Renal pelvis (tissue), 12 donors: ENCODE measurements at places on chromosomes 5 and 9.

DNA sequence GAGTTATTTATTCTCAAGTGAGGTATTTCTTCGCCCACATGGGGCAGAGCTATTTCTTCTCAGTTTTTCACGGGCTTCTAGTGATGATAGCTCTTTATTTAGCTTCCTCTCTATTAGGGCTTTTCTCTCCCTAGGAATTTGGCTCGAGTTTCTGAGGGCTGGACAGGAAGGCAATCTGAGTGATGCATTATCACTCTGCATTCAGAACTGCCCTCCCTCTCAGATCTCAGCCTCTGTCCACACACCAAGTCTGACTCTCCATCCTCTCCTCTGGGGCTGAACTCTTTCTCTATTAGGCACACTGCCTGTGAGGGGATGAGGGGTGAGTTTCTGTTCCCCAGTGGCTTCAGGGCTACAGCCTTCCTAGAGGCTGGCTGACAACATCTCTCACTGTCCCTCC lies 14.9 kb upstream of the SCAMP1 start:
- peak; percentile 8 for DNase-seq

- no peak for DNase-seq
Measured at GRCh38 chr5:68707575-68707974, 386.2 kb upstream of the SLC30A5 start.

DNA sequence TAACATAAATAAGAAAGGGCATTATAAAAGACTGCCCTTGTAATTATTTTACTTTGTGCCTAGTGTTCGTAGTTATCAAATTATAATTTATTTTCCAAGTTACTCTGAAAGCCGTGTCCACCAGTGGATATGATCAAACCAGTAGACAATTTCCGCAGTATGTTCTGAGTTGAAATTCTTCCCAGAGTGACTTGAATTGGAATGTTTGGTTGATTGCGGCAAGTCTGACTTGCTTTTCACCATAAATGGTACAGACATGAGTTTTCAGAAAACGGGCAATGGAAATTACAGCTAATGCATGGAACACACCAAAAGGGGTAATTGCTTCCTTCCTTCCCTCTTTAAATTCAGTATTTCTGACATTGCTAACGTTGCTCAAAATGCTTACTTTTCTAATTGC lies 56.6 kb downstream of the CHSY3 start:
- DNase-seq = no peak

DNA sequence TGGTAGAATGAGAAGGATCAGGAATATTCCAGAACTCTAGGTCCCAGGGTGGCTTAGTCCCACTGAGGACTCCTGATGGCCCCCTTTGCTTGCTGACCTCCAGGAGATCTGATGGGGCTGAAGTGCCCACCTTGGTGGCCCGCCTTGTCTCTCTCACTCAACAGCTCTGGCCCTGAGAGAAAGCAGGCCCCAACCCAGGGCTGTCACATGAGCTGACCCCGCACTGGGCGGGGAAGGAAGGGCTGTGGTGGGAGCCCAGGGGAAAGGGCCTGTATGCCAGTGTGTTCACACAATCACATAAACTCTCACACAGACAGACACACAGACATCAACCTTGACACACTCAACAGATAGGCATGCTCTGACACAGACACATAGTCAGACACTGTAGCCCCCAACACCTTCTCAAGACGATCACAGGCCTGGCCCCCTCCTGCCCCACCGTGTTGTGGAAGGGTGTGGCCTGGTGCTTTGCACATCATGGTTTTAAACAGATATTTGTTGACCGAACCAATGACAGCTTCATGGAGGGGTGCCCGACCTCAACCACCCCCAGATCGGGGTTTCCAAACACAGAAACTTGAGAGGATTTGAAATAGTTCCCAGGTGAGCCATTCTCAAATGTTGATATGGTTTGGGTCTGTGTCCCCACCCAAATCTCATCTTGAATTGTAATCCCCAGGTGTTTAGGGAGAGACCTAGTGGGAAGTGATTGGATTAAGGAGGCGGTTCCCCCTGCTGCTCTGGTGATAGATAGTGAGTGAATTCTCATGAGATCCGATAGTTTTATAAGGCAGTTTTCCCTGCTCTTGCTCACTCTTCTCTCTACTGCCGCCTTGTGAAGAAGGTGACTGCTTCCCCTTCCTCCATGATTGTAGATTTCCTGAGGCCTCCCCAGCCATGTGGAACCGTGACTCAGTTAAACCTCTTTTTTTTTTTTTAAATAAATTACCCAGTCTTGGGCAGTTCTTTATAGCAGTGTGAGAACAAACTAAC lies 48.5 kb upstream of the HAND1 start:
- DNase-seq = no peak
